ENCODE measurements at places on chromosomes 13 and 19.

DNA sequence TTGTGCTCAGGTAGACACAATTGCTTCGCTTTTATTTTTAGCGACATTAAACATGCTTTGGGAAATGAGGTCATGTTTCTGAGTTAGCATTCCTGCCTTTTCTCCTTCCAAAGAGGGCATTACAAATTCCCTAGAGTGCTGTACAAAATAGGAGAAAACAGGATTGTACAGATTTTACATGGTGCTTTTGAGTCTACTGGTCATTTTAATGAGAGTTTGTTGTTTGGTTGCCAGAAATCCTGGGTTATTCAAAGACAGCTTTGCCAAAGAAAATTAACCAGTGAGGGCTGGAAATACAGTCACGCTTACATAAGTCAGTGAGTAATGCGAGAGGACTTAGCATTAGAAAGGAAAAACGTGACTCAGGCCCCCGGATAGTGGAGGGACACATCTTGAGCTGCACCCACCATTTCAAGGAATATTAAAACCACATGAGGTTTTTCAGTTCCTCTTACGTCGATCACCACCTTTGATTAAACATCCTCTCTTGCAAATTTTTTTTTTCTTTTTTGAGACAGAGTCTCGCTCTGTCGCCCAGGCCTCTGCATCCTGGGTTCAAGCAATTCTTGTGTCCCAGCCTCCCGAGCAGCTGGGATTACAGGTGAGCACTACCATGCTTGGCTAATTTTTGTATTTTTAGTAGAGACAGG is 55.4 kb downstream of the SACS start:
- no peak overlapping the region for H3K27ac ChIP-seq
- H3K27me3 ChIP-seq: no peaks in the 10 kb centered on the region
- DNase-seq: no peak
- no peak overlapping the region for H3K4me3 ChIP-seq
- H3K36me3 ChIP-seq: no peaks in the 10 kb centered on the region

DNA sequence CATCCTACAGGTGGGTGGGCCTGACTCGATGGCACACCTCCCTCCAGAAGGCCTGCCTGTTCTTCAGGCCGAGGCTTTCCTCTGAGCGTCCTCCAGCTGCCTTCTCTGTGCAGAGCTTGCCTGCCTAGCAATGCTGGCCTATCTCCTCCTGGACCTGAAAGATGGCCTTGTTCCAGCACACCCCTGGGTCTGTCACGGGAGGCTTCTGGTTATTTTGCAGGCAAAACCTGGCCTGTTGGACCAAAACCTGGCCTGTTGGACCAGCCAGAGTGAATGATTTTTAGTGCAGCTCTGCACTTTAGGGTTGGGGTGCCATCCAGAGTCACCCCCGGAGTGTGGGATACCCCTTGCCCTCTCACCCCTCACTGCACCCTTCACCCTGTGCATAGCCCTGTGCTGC is 128.4 kb downstream of the KATNAL1 start:
- H3K36me3 ChIP-seq: no peaks in the 10 kb centered on the region
- no peak overlapping the region for H3K27ac ChIP-seq
- DNase-seq: no peak
- no peak overlapping the region for H3K4me3 ChIP-seq
- no peaks in the 10 kb centered on the region for H3K4me1 ChIP-seq

- no peaks in the 10 kb centered on the region for H3K4me1 ChIP-seq
- H3K36me3 ChIP-seq: no peaks in the 10 kb centered on the region
- peaks cover 36% of the 10 kb centered on the region for H3K27me3 ChIP-seq
- DNase-seq: no peak
- no peak overlapping the region for H3K27ac ChIP-seq
These were observed 240.0 kb upstream of the SGCG start for GRCh38 chr13:22940736-22941135.

DNA sequence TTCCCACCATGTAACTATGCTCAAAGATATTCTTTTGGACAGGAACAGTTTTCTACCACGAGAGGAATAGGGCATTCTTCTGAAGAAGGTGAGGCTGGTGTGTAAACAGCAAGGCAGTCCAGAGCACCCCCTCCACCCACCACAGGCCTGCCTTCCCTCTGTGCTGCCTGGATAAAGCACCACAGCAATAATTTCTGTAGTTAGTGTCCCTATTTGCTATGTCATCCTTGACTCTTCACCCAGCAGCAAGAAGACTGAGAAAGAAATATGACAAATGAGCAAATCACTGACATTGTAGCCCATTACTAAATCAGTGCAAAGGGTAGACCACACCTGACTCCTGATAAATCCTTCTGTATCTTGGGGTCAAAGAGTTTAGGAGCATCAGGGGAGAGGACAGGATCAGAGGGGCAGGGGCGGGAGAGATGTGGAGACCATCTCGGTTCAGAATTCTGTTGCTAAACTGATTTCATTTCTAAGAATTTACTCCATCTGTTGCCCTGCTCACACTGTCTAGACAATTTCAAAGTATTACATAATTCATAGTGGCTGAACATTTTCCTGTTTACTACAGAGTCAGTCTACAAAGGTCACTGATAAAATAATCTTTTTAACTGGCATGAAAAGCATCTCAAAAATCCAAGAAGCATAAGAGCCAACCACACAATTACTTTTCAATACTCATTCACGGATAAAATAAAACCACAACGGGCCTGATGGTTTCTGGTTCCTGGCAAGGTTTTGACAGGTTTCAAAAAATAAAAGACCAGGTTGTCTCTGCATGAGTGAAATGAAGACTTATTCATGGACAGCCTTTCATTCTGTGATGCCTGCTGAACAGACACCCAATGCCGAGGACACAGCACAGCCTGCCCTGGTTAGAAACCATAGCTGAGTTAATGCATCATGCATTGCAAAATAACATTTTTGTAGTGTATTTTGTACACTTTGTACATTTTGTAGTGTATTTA is 88.4 kb upstream of the IRS2 start:
- peak overlapping the region; percentile 84 for H3K27ac ChIP-seq
- DNase-seq: peak; percentile 32
- peaks cover 76% of the 10 kb centered on the region for H3K4me1 ChIP-seq
- H3K4me3 ChIP-seq: peak overlapping the region; percentile 4
- no peaks in the 10 kb centered on the region for H3K27me3 ChIP-seq

DNA sequence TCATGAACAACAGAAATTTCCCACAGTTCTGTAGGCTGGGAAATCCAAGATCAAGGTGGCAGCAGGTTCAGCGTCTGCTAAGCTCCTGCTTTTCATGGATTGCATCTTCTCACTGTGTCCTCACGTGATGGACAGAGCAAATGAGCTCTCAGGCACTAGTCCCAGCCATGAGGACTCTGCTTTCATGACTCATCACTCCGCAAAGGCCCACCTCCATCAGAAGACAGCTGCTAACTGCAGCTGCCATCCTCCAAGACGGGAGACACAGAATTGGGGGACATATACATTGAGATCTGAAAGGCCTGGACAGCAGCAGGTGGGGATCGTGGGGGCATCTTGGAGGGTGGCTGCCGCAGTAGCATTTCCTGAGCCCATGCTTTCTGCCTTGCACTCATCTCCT is 44.4 kb upstream of the SPATA13 start:
- DNase-seq: no peak
- H3K27ac ChIP-seq: no peak overlapping the region
- no peaks in the 10 kb centered on the region for H3K36me3 ChIP-seq
- no peak overlapping the region for H3K4me3 ChIP-seq
- no peaks in the 10 kb centered on the region for H3K27me3 ChIP-seq

DNA sequence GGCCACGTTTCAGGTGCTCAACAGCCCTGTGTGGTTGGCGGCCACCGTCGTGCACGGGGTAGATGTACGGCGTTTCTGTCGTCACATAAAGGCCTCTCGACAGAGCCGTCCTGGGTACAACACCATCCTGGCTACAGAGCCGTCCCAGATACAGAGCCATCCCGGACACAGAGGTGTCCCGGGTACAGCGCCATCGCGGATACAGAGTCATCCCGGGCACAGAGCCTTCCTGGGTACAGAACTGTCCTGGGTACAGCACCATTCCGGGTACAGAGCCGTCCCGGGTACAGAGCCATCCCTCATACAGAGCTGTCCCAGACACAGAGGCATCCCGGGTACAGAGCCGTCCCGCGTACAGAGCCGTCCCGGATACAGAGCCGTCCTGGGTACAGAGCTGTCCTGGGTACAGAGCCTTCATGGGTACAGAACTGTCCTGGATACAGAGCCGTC is 222.7 kb upstream of the SOX1 start:
- no peak overlapping the region for H3K27ac ChIP-seq
- H3K4me1 ChIP-seq: no peaks in the 10 kb centered on the region
- DNase-seq: no peak
- no peak overlapping the region for H3K4me3 ChIP-seq

- H3K27me3 ChIP-seq: no peaks in the 10 kb centered on the region
- H3K36me3 ChIP-seq: no peaks in the 10 kb centered on the region
- H3K27ac ChIP-seq: no peak overlapping the region
These were observed 362.3 kb downstream of the COG6 start for GRCh38 chr13:40017662-40018262.

DNA sequence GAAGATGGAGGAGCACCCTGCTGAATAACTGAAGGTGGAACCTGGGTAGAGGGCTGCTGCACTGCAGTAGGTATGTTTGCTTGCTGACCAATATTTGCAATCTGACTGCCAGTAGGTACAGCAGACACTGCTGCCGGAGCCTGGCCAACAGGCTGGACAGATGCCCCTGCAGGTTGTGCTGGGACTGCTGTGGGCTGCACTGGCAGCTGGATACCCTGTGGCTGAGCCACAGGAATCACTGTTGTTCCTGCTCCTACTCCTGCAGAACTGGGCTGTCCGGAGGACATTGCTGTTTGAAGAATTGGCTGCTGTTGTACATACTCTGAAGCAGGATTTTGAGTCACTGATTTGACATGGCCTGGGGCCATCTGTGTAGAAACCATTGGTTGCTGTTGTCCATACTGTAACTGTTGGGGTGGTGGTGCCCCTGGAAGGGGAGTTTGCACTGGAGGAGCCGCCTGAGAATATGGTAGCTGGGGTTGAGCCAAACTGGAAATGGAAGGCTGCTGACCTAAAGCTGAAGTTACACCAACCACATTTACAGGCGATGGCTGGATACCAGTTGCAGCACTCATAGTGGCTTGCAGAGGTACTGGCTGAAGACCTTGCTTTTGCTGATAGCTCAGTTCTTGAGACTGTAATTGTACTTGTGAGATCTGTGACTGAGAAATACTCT is 2.2 kb downstream of the TSC22D1 start:
- DNase-seq: peak; percentile 39
- H3K36me3 ChIP-seq: peaks cover 45% of the 10 kb centered on the region
- peaks cover 49% of the 10 kb centered on the region for H3K4me1 ChIP-seq
- H3K27ac ChIP-seq: peak overlapping the region; percentile 46

- DNase-seq: no peak
- no peaks in the 10 kb centered on the region for H3K36me3 ChIP-seq
- H3K4me1 ChIP-seq: no peaks in the 10 kb centered on the region
- H3K27me3 ChIP-seq: no peaks in the 10 kb centered on the region
These were observed 147.5 kb downstream of the DIAPH3 start for GRCh38 chr13:60016229-60016628.

GRCh38 chr13:61294467-61295191 is 121.0 kb downstream of the PCDH20 start:
- no peaks in the 10 kb centered on the region for H3K4me1 ChIP-seq
- H3K27ac ChIP-seq: no peak overlapping the region
- no peaks in the 10 kb centered on the region for H3K27me3 ChIP-seq
- DNase-seq: no peak

DNA sequence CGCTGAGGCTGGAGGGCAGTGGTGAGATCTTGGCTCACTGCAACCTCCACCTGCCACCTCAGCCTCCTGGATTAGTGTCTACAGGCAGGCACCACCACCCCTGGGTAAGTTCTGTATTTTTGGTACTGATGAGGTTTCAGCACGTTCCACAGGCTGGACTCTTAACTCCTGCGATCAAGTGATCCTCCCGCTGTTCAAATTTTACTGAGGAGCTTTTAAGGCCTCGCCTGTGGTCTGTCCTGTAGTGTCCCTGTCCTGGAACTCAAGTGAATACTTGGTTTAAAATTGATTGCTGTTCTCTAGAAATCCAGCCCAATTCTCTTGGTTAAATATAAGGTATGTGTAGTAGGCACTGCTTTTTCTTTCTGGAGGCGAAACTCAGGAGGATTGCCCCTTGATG is 65.2 kb downstream of the DPRX start:
- no peak overlapping the region for H3K4me3 ChIP-seq
- no peaks in the 10 kb centered on the region for H3K4me1 ChIP-seq
- DNase-seq: no peak
- no peaks in the 10 kb centered on the region for H3K36me3 ChIP-seq

DNA sequence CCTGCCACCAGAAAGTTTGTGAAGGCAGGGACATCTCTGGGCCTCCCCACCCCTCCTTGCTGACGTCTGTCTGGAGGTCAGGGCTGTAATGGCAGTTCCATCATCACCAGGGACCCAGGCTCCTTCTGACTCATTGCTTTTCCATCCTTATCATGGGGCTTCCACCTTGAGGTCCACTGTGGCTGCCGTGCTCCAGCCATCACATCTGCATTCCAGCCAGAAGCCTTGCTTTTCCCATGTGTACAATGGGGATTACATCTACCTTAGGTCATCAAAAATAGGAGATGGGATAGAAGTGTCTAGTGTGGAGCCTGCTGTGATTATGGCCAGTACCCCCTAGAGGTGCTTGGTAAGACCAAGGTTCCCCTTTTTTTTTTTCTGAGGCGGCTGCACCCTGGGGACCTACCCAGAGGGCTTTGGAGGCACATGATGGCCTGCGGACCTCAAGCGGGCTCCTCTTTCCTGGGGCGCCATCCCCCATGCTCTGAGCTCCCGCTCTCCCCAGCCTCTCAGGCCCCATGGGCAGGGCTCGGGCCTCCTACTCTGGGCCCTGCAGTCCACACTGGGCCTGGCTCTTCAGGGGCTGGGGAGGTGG is 13.4 kb upstream of the RANBP3 start:
- H3K4me3 ChIP-seq: no peak overlapping the region
- no peaks in the 10 kb centered on the region for H3K4me1 ChIP-seq
- no peaks in the 10 kb centered on the region for H3K36me3 ChIP-seq
- no peak overlapping the region for H3K27ac ChIP-seq
- H3K27me3 ChIP-seq: no peaks in the 10 kb centered on the region

DNA sequence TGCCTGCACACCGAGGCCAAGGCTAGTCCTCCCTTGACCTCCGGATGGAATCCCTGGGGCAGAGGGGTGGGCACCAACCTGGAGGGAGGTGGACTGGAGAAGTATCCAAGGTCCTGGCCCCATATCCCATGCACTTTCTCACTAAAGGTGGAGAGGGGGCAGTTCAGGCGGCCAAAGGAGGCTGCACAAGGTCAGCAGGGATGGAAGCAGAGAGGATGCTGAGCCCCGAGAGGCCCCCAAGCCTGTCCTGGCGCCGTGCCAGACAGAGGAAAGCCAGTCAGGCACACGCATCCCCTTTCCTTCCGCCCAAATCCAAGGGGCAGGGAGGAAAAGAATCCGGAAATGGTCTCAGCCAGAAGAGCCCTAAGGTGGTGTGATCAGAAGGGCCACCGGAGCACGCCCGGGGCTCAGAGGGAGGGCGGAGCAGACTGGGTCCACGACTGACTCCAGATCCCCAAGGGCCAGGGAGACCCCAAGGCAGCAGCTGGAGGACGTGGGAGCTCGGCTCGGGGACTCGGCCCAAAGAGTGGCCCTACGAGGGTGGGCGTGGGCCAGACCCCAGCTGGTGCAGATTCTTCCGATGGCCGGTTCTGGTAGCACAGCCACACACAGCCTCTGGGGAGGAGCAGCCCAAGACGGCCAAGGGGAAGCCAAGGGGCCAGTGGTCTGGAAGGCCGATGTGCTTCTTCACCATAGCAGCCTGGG is 60.0 kb downstream of the MLLT1 start:
- no peaks in the 10 kb centered on the region for H3K27me3 ChIP-seq
- H3K36me3 ChIP-seq: no peaks in the 10 kb centered on the region
- no peak overlapping the region for H3K27ac ChIP-seq
- H3K4me3 ChIP-seq: no peak overlapping the region
- DNase-seq: no peak
- no peaks in the 10 kb centered on the region for H3K4me1 ChIP-seq

GRCh38 chr19:748274-748598 is 2.7 kb upstream of the MISP start:
- no peaks in the 10 kb centered on the region for H3K36me3 ChIP-seq
- H3K4me3 ChIP-seq: no peak overlapping the region
- H3K27me3 ChIP-seq: no peaks in the 10 kb centered on the region
- H3K4me1 ChIP-seq: peaks cover 9% of the 10 kb centered on the region
